NCI-H510A treated with DMSO at 0.1 percent for 48 hours (cell line): ENCODE measurements at places on chromosomes 1 and 21.

DNA sequence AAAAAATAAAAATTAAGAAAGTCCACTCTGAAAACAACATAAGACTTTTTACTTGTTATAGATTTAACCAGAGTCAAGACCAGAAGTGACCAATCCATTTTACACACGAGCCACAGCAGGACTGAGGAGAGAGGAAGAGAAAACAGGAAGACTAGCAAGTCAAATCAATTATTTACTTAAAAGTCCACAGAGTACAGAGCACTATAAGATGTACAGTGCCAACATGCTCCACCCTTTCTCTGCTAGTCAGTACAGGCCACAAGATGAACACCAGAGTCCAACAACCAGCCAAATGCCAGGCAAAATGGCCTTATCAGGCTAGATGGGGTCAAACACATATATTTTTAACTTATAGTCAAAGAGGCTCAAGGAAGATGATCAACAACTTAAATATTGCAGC, 19.5 kb downstream of the LUZP1 start:
- peak; percentile 42 for DNase-seq

GRCh38 chr1:107169615-107170014, 28.8 kb downstream of the NTNG1 start:
- no peak for DNase-seq

DNA sequence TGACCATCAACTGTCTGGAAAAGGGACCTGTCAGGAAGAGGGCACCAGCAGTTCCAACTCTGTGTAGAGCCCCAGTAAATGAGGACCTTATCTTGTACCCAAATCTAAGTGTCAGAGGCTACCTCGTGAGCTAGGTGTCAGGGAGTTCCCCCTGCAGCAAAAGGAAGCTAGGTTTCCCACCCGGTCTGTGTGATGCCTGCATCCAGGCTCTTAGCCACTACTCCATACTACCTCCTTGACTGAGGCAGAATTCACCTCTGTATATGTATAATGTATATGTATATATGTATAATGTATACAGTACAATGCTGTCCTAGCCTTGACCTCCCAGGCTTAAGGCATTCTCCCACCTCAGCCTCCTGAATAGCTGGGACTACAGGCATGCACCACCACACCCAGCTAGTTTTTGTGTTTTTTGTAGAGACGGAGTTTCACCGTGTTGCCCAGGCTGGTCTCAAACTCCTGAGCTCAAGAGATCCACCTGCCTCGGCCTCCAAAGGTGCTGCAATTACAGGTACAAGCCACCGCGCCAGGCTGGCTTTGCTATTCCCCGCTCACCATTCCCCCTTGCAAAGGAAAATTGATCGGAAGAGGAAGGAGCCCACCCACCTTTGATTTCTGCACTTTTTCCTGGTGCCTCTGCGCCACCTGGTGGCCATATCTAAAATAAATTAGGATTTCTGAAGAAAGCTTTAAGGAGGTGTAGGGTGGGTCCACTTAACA, 15.7 kb upstream of the LUZP1 start:
- peak; percentile 59 for DNase-seq

GRCh38 chr1:88618331-88618730, 65.7 kb upstream of the PKN2 start:
- DNase-seq, result no peak

GRCh38 chr1:219753914-219754313, 141.0 kb upstream of the ZC3H11B start:
- no peak for DNase-seq

DNA sequence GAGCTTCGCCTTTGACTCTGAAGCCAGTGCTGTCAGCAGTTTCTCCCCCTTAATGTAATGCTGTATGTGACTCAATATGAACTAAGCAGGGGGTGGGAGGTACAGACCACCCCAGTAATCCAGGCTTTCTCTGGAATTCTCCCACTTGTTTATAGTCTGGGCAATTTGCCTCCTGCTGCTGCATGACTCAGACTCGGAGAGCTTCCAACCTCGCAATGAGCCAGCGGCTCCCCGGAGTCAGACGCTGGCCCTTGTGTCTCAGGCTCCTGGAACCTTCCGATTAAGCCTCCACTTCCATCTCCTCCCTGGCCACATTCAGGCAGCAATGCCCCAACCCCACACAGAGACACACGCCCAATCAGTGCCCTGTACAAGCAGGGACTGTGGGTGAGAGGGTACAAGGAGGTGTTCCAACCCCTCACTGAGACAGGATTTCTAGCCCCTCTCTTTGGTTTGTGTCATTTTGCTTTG, 471.7 kb upstream of the VAMP3 start:
- no peak for DNase-seq

- DNase-seq, result no peak
Measured at GRCh38 chr1:155013632-155014031, 11.0 kb downstream of the ZBTB7B start.

GRCh38 chr1:173669491-173669941, at the start of gene ANKRD45:
ANKRD45 (minus strand) TSS chr1:173669851; CDS start chr1:173659418, 10,433 bp downstream.
- no peak for DNase-seq
